Epithelial cell of prostate (primary cell): ENCODE measurements at places on chromosomes 7 and 10.

DNA sequence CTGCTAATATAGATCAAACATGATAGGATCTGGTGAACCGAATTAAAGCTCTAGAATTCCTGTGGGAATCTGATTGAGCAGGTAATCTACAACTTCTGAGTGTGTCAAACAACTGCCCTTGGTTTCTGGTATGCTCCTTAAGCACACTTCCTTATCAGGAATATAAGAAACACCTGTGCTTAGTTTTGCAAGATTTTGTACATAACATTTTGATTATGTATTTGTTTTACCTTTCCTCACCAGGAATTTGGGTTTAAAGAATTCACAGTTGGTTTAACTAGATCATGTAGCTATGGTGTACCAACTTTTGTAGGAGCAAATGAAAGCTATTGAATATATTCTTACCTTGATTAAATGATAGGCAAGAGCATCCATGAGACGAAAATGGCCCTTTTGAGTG is 40.6 kb downstream of the MCU start:
- DNase-seq = no peak

DNA sequence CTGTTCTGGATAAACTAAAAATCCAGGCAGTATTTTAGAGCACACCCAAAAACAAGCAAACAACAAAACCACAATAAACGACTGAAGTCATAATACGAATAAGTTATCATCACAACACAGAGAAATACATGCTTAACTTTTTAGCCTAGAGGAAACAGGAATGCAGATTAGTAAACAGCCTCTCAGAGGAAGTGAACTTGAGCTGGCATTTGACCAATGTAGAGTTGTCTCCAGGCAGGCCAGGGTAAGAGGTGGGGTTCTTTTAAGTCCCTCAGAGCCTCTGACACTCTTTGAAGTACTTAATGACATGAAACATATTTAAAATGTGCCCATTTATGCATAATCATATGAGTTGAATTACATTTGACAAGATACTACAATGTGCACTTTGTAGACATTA is 43.3 kb upstream of the PLXDC2 start:
- DNase-seq = no peak

DNA sequence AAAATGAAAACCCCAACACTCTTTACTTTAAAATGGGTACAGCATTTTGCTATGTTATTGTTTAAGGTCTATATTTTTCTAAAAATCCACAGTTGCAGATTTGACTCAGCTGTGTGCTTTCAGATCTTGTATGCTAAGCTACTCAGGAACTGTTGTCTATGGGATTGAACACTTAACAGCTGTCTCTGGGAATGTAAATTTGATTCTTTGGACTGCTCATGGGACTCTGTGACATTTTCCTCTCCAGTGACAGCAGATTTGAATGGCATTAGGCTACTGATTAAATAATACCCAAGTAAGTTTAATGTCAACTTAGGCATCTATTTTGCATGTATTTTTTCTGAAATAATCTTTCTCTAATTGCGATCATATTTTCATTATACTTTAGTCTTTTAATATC is 1.7 kb upstream of the CD36 start:
- DNase-seq = no peak

DNA sequence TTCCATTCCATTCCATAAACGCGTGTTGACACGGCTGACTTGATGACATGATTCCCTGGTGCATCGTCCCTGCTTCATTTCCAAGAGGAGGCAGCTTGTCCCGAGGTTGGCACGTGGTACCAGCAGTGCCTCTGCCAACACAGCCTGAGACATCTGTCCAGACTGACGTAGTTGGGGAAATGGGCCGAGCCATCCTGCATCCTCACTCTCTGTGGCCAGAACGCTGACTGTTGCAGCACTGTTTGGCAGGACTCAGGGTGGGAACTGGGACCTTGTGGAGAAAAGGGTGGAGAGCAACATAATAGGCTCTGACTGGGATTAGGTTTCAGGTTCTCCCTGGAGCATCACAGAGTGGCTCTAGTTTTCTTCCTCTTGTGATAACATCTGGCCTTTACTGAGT is 118.6 kb upstream of the BTBD16 start:
- no peak for DNase-seq

- no peak for DNase-seq
Observed at GRCh38 chr7:44980393-44981034, 1.7 kb upstream of the MYO1G start.

- DNase-seq = no peak
Observed at GRCh38 chr7:42126475-42127231, 110.4 kb downstream of the GLI3 start.

DNA sequence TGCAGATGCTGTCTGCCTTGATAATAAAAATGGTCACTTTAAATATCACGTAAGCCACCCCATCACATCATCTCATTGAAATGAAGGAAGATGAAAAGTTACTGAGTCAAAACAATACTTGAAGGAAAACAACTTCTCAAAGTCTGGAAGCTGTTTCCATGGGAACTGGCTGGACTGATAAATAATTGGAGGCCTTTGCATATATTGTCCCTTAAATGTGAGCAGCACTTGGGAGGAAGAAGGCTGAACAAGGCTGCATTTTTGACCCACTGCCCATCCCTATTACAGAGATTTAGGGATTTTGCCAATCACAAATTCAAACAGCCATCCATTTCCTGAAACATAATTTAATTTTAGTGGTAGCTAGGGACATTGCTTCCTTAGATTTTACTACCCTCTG is 18.2 kb upstream of the MAGI2 start:
- no peak for DNase-seq

DNA sequence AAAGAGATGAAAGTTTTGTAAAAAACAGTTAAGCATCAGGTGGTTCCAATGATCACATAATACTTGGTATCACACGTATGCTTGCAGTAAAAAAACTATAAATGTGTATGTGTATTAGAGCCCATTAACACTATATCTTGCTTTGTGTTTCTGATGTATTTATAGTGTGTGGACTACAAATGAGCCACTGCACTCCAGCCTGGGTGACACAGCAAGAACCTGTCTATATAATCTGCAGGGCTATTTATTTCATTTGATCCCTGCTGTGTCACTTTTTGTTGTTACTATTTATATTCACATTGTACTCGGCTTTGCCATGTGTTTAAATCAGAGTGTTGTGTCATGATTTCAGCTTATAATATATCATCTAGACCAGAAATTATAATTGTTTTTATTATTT is 487.8 kb upstream of the TEX47 start:
- no peak for DNase-seq

DNA sequence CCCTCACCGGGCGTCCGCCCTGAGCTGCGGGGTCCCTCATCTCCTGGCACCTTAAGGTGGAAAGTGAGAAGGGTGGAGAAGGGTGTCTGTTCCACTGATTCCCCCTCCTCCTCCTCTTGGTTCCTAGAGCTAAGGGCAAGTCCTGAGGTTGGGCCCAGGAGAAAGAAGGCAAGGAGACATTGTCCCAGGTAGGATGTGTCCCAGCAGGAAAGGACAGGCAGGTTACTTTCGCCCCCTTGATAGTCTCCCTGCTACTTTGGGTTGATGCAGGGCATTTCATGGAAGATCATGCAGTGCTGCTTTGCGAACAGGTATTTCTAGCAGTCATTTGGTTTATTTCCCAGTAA is 582 bp downstream of the STEAP2 start:
- no peak for DNase-seq

- DNase-seq = no peak
Observed at GRCh38 chr10:99276848-99277486, 41.3 kb upstream of the HPSE2 start.

DNA sequence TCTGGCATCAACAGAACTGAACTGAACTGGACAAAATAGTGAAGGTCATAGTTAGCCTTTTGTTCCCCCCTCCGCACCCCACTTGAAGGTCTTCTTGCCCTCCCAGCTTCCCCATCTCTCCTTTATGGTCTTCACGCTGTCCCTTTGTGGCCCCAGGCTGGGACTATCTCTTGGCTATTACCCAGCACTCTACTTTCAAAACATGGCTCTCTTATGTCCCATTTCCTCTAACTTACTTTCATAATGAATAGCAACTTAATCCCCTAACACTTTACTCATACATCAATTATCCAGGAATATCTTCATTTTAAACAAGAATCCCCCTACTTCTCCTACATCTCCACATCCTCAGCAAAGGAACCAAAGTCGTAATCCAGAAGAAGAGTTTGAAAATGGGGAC is 135.3 kb upstream of the ITGB1 start:
- no peak for DNase-seq

DNA sequence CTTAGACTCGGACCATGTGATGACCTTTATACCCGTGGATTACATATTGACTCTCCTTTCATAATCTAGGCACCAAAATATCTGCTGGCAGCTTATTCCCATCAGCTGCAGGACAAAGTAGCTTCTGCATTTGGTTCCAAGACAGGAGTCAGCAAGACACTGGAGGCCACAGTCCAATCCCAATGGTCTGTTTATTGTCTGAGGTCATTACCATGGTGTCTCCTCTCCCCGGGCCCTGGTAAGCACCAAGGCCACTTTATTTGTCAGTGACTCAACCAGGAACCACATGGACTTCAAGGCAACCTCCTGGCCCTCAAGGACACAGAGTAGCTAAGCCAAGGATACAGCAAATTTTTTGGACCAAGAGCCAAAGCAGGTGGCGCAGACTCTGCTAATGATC is 36.1 kb downstream of the KCNMA1 start:
- DNase-seq = no peak

DNA sequence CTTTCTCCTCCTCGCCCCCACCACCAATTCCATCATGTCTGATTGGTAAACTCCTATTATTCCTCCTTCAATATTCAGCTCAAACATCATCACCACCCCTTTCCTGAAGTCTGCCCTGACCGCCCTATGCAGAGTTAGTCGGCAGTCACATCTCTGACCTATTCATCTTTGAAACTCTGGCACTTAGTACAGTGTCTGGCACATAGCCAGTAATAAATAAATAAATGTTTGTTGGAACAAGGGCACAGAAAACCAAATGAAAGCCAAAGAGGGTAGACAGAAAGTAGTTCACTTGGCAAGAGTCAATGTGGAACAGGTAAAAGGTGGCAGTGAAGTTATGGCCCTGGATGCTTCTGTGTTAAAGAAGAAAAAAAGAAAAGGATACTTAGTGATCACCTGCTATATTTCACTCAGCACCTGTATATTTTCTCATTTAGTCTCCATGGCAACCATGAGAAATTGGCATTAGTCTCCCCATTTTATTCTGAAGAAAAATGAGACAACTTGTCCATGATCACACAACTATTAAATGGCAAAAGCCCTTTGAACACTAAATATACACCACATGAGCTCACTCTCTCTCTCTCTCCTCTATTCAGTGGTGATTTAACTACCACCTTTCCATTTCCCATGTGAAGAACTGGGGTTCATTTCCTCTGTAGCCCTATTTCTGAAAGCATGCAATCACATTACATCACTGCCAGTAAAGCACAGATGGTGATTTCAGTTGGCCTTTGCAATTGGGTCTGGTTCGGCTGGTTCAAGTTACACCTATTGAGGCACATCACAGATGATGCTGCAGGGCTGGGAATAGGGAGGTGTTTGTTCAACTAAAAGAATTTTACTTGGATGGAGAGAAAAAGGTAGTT is 25.3 kb downstream of the CHCHD3 start:
- no peak for DNase-seq

- no peak for DNase-seq
Observed at GRCh38 chr7:47239034-47239433, 342.9 kb downstream of the TNS3 start.

DNA sequence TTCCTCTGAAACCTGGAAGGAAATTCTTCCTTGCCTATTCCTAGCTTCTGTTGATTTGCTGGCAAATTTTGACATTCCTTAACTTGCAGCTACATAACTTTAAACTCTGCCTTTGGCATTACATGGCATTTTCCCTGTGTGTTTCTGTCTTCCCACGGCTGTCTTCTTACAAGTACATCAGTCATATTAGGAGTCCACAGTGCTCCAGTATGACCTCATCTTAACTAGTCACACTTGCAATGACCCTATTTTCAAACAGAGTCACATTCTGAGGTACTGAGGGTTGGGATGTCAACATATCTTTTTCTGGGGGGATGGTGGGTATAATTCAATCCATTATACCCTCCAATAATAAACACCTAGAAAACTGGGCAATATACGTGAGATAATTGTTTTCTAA is 37.4 kb upstream of the EPHB6 start:
- DNase-seq = no peak
